LNCaP clone FGC (cell line): ENCODE measurements at places on chromosomes 5 and 9.

GRCh38 chr9:135077497-135078200, 9.8 kb upstream of the OLFM1 start:
- no peak for DNase-seq

GRCh38 chr9:28163619-28164018, 590.3 kb upstream of the C9orf72 start:
- DNase-seq = no peak

DNA sequence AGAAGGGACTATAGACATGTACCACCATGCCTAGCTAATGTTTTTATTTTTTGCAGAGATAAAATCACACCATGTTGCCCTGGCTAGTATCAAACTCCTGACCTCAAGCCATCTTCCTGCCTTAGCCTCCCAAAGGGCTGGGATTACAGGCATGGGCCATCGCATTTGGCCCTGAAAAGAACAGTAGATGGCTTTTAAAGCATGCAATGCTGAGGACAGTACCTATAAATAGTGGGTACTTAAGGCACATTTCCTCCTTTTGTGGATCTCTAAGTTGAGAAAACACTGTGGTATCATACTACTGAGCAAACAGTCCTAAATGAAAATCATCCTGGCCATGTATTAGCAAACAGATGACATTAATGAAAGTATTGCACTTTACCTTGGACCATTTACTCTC, 119.4 kb downstream of the TTC39B start:
- DNase-seq = no peak

DNA sequence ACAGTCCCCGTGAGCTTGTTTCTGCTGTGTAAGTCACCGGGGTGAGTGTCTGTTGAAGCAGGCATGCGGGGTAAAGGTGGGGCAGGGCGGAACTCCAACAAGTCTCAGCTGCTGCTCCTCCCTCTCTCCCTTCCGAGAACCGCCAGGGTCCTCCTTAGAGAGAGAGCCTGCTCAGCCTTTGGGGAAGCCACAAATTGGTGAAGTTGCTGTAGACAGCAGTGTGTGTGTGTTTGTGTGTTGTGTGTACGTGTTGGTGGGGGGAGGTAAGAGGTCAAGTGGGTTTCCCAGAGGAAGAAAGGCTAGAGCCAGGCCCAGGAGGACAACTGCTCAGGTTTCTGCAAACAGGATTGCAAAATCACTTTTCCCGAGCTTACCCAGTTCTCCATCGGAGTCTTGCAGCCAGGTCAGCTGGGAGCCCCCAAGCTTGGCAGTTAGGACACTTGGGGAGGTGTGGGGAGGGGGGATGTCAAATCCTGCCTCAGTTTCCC, 38.9 kb upstream of the DAB2IP start:
- DNase-seq = no peak

GRCh38 chr5:112646139-112646936, 91.3 kb upstream of the APC start:
- DNase-seq = no peak

DNA sequence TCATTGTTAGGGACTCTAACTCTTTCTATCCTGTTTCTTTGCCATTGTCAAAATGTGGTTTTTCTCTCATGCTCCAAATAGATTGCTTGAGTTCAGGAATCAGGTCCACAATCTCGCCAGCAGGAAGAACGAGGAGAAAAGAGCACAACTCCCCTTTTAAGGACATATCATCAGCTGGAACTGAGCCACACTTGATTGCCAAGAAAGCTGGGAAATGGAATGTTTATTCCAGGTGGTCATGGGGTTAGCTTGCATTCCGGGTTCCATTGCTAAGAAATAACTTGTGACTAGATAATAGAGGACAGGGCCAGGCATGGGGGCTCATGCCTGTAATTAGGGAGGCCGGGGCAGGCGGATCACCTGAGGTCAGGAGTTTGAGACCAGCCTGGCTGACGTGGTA, 32.4 kb upstream of the C9orf57 start:
- no peak for DNase-seq

GRCh38 chr5:111865356-111865755, 108.4 kb upstream of the NREP start:
- no peak for DNase-seq

- DNase-seq = no peak
Measured at GRCh38 chr9:98381311-98382103, 126.1 kb upstream of the TBC1D2 start.

GRCh38 chr5:179357031-179357430, 11.8 kb upstream of the ADAMTS2 start:
- DNase-seq = no peak

GRCh38 chr5:150777685-150778084, 872 bp upstream of the SMIM3 start:
- no peak for DNase-seq

DNA sequence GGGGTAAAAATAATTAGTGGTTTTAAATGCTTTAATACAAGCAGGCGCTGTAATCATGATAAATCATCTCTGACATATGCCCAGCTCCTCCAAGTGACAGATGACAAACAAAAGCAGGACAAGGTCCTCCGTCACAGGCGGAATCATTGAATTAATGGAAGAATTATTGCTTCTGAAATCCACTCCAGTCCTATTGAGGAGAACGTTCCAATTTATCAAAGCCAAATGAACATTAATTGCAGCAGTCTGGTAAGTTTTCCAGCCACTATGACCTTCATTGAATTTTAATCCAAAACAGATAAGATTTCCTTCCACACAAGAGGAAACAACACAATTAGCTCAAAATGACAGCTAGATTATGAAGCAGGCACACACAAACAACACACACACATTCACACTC, 136.8 kb downstream of the ASTN2 start:
- no peak for DNase-seq

DNA sequence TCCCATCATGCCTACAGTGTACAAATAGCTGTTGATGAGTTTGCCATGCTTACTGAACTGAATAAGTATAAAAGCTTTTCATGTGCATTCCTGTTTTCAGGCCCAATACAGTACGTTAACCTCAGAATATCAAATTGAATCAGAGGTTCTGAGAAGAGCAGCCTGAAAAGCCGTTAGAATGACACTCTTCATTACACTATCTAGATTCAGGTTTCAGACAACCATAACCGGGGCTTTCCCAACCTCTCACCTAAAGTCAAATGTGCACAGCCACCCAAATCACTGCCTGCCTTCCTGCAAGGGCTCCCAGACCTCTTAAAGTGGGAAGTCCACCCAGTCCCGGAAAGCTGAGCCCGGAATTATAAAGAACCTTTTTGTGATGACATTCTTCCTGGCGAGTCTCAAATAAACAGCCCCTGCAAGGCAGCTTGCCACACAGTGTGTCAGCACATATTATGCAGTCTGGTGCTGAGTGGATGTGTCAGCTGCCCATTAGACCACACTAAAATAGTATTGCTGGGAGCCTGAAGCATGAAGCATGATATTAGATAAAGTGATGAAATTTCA, 245.8 kb downstream of the TLE4 start:
- DNase-seq = no peak

DNA sequence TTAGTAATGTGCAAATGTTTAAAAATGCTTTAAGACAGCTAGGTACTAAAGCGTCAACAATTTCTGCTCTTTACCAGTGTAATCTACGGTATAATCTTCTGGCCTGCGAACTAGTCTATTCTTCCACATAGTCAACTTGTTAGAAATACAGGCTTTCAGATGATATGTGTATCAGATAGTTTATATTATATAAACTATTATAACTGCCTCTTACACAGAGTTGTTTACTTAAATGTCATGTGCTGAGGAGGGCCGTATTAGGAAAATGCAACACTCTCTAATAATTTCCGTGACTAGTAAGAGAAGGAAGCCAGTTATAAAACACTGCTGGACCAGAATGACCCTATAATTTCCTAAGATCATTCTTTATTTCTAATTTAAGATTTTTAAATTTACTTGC, 63.6 kb downstream of the WDR41 start:
- no peak for DNase-seq

GRCh38 chr9:37501957-37502596, 16.3 kb downstream of the POLR1E start:
- DNase-seq = no peak

GRCh38 chr5:175032741-175033151, 308.4 kb downstream of the MSX2 start:
- no peak for DNase-seq

GRCh38 chr9:109010746-109011145, 2.6 kb downstream of the CTNNAL1 start:
- no peak for DNase-seq

- no peak for DNase-seq
Measured at GRCh38 chr9:2093920-2094597, 78.9 kb downstream of the SMARCA2 start.

GRCh38 chr5:178116143-178116885, 3.0 kb downstream of the N4BP3 start:
- DNase-seq = no peak
